HFFc6 (cell line): ENCODE measurements at places on chromosomes 7 and 10. TPM values are rescaled to one million over a fixed set of nuclear protein-coding genes. Genes with fewer than 3 reads are reported as not detected.

GRCh38 chr7:644381-645305, 81.9 kb upstream of the DNAAF5 start:
- no peak overlapping the region for H3K27ac ChIP-seq
- H3K4me1 ChIP-seq, result no peaks in the 10 kb centered on the region
- H3K27me3 ChIP-seq, result peaks cover 2% of the 10 kb centered on the region

OPN4 gene
- total RNA-seq, result not detected in 3 replicates

STK32C gene
- 7.9 and 9.1 TPM in 2 replicates for total RNA-seq

IFIT1B gene
- total RNA-seq, result not detected in 3 replicates

DNA sequence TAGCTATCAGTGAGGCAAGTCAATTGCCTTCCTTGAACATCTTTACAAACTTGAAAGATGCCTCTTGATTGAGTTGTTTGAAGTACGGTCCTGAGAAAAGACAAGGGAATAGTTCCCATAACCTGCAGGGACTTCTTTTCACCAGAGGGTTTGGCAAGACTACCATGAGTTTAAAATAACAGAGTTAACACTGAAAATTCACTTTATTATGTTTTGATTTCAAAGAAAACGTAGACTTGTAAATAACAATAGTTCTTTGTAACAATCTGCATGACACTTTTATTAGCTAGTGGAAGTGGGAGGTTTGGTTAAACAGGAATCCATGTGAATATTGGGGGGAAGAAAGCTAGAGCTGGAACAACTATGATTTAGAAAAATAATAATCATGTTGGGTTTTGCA, 49.5 kb downstream of the WNT2 start:
- H3K36me3 ChIP-seq, result no peaks in the 10 kb centered on the region
- H3K4me3 ChIP-seq, result no peak overlapping the region
- no peak for DNase-seq
- H3K4me1 ChIP-seq, result peaks cover 41% of the 10 kb centered on the region
- no peak overlapping the region for H3K27ac ChIP-seq

CAMK2G gene
- 24.6 to 28.8 TPM (median 24.7 TPM) in 3 replicates for total RNA-seq

GRCh38 chr7:139490130-139490529, 6.7 kb upstream of the KLRG2 start:
- DNase-seq, result no peak
- peaks cover 43% of the 10 kb centered on the region for H3K27me3 ChIP-seq
- no peaks in the 10 kb centered on the region for H3K36me3 ChIP-seq

DNA sequence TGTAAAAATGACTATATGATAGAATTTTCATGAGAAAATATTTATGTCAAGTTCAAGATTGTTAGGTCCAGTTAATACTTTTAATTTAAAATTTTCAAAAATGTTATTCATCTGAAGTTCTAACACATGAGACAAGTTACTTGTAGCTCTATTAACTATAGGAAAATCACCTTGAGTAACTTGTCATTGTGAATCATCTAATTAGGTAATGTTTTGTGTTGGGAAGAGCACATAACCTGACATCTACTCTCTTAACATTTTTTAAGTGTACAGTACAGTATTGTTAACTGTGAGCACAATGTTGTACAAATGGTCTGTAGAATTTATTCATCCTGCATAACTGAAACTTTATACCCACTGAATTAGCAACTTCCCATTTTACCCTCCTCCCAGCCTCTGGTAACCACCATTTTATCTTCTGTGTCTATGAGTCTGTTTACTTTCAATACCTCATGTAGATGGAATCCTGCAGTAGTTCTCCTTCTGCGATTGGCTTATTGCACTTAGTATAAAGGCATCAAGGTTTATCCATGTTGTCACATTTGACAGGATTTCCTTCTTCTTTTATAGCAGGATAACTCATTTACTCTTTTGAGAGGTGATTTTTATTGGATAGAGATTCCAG, 54.6 kb downstream of the ARL4A start:
- no peaks in the 10 kb centered on the region for H3K36me3 ChIP-seq
- no peak overlapping the region for H3K4me3 ChIP-seq
- no peak for DNase-seq
- H3K4me1 ChIP-seq, result peaks cover 12% of the 10 kb centered on the region
- no peaks in the 10 kb centered on the region; the same call in 1 of the 2 replicates for H3K27me3 ChIP-seq

ECHDC3 gene
- total RNA-seq, result 0.23 to 2.0 TPM (median 1.8 TPM) in 3 replicates

CALHM3 gene
- total RNA-seq, result 0.13 TPM in 1 of 3 replicates, not detected in the others

KCND2 gene
- total RNA-seq, result not detected in 3 replicates

PALD1 gene
- total RNA-seq, result not detected in 3 replicates

GRCh38 chr10:31757386-31757791, 171.2 kb downstream of the ARHGAP12 start:
- H3K4me3 ChIP-seq, result no peak overlapping the region
- H3K27ac ChIP-seq, result no peak overlapping the region
- no peaks in the 10 kb centered on the region; the same call in 1 of the 2 replicates for H3K27me3 ChIP-seq
- DNase-seq, result no peak
- H3K36me3 ChIP-seq, result no peaks in the 10 kb centered on the region

- no peak overlapping the region for H3K27ac ChIP-seq
- no peaks in the 10 kb centered on the region for H3K4me1 ChIP-seq
- H3K36me3 ChIP-seq, result peaks cover 77% of the 10 kb centered on the region
- no peak overlapping the region for H3K4me3 ChIP-seq
Measured at GRCh38 chr10:42594246-42594650, 44.1 kb downstream of the ZNF33B start.
